Kidney epithelial cell (primary cell): ENCODE measurements at places on chromosomes 2 and 18. TPM values are rescaled to one million over a fixed set of nuclear protein-coding genes. Genes with fewer than 3 reads are reported as not detected.

- no peak for DNase-seq
Observed at GRCh38 chr2:212109792-212110680, 428.6 kb downstream of the ERBB4 start.

The EPB41L3 gene
- 37.4 and 43.0 TPM in 2 replicates for total RNA-seq

The ABCG5 gene
- not detected in 2 replicates for total RNA-seq

The VWC2L gene
- not detected in 2 replicates for total RNA-seq

The R3HDM1 gene
- 12.7 and 21.8 TPM in 2 replicates for total RNA-seq
